Right lobe of liver (tissue), 6 donors: ENCODE measurements at places on chromosomes 7 and 10. TPM values are rescaled to one million over a fixed set of nuclear protein-coding genes. Genes with fewer than 3 reads are reported as not detected.

The OR9A2 gene
- not detected for total RNA-seq

The ARL5B gene
- 14.5 TPM for total RNA-seq

The TAS2R5 gene
- 0.51 TPM for total RNA-seq

The EIF5AL1 gene
- total RNA-seq, result not detected

- no peak for DNase-seq
Observed at GRCh38 chr7:74006032-74006431, 21.9 kb upstream of the ELN start.

DNA sequence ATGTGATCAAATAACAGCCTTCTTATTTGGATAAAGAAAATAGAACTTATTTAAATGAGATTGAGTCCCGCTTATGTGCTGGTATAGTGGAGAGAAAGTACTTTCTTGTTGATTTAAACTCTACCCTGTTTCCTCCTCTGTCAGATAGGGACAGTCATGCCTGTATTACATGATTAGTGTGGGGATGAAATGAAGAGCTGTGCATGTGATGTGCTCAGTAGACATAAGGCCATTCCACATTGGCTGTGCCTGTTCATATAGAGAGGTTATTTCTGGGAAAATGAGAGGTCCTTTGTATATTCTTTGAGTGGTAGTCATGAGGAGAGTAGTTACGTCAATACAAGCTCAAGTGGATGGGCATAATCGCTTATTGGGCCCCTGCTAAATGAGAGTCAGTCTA is 5.7 kb downstream of the MTURN start:
- DNase-seq, result no peak

DNA sequence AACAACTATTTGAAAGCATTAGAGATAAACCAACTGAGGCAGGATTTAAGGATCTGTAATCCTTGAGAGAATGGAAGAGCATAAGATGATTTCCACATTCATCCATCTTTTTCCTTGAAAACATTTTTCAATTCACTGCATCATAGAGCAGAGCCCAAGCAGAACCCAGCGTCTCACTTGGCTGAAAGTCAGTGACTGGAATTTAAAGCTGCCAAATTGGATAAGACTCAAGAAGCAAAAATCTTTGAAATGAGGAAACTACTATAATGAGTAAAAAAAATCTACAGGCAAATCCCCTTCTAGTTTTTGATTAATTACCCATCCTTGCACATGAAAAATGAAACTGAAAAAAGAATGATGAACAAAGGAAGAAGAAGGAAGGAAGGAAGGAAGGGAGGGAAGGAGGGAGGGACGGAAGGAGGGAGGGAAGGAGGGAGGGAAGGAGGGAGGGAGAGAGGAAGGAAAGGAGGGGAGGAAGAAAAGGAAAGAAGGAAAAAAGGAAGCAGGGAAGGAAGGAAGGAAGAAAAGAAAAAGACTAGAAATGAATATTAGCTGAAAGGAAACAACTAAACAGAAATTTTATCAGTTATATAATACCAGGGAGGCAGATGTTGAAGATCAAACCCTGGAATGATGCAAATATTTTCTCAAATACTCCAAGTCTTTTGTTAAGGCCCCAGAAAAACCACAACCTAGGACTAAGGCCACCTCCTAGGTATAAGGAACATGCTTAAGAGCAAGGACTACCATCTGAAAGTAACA is 336.3 kb upstream of the MAGI2 start:
- DNase-seq, result no peak
